Esophagus squamous epithelium (tissue), 5 donors: ENCODE measurements at places on chromosomes 6 and 20.

- no peak for DNase-seq
Measured at GRCh38 chr20:9015984-9016324, 52.9 kb upstream of the PLCB4 start.

- DNase-seq: no peak
Measured at GRCh38 chr6:82353848-82354247, 9.8 kb upstream of the TPBG start.

GRCh38 chr6:168493976-168494375 lies 53.0 kb downstream of the SMOC2 start:
- DNase-seq: no peak

GRCh38 chr6:1403851-1404712 lies 14.7 kb downstream of the FOXF2 start:
- no peak for DNase-seq

GRCh38 chr6:1383729-1384548 lies 5.4 kb upstream of the FOXF2 start:
- DNase-seq: no peak

GRCh38 chr20:23349338-23350195 lies 1.0 kb upstream of the NXT1 start:
- peak; percentile 67 for DNase-seq

GRCh38 chr20:8361006-8361652 lies 229.1 kb downstream of the PLCB1 start:
- DNase-seq: no peak

DNA sequence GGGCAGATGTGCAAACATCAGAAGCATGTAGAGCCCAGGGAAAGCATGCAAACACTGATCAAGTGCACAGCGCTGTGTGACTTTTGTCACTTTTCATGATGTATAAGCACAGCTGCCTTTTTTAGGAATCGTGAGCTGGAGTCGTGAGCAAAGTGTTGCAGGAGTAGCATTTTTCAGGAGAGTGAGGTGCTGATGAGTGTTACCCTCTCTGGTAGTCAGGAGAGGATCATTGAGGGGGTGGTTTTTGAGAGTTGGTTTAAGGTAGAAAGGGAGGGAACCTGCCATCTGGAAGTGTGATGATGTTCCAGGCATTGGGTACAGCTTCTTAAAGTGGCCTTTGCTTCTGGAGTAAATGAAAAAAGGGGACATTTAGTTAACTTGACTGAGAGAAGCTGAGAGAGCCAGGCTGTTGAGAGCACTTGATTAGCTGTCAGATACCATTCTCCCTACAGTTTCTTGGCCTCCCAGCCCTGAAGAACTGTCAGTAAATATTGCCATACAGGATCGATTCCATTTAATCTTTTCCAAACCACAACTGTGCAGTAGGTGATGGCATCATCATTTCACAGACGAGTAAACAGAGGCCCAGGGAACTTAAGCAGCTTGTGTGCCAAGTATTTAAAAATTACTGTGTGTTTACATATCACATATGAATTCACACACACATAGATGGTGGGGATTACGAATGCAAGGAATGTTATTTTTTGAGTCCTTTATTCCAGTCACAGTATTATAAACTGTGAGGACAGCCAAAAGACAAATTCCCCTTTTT lies 28.9 kb downstream of the TPD52L1 start:
- no peak for DNase-seq

DNA sequence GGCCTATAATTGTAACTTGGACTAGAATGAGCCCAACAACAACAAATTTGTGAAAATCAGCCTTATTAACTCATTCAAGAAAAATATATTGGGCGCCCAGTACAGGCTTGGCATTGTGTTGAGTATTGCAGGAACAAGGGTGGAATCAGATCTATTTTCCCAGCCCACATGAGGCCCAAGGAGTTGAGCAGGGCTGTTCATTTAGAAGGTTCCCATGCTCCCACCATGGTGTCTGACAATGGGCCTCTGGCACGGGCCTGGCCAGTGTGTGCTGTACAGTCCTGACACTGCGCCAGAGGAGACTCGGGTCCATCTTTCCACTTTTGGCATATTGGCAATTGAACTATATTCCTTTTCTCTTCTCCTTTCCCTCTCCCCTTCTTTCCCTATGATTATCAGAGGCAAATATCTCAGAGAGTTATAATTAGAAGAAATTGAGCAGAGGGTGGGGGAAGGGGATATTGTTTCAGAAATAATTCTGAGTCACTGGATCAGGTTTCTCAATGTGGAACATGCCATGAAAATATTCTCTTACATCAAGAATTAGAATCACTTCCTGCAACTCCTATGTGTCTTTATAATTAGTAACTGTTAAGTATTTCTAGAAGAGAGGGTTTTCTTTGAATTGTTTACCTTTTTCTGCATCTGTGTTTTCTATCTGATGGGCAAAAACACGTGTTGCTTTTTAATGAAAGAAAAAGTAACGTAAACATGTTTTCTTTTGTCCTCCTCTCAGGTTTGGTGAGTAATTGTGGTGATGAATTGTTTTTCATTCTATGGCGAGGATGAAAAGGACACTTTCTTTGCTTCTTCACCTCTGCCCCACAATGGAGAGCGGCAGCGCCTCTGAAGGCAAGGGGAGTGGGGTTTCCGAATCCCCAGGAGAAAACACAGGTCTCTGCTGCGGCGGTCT lies 209.4 kb downstream of the FOXA2 start:
- no peak for DNase-seq

- DNase-seq: no peak
Measured at GRCh38 chr20:22339091-22339881, 245.1 kb downstream of the FOXA2 start.

DNA sequence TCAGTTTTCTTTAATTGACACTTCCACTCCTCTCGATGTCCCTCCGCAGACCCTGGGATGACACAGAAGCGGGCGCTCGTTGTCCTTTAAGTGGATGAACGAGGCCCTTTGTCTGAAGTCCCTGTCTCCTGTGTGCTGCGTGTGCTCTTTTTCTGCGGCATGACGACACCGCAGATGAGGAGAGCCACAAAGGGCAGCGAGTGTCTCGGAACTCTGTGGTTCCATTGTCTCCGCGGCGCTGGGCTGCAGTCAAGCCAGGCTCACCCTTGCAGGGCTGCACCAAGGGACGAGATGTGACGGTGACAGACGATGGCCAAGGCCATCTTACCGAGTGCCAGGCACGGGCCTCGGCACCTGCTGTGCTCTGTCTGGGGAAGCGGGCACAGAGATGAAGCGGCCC lies 10.6 kb downstream of the PRR18 start:
- DNase-seq: no peak

- DNase-seq: no peak
Measured at GRCh38 chr6:26335231-26335630, 29.8 kb upstream of the BTN3A2 start.

GRCh38 chr20:40844332-40844731 lies 155.3 kb upstream of the MAFB start:
- no peak for DNase-seq

- DNase-seq: no peak
Measured at GRCh38 chr6:143243786-143244185, 183.1 kb downstream of the AIG1 start.
